ENCODE measurements at places on chromosomes 7 and 10.
A peak's percentile ranks its signal among the peaks of the same experiment; 100 is the strongest.

GRCh38 chr10:109696981-109697775, 226.1 kb downstream of the XPNPEP1 start:
- DNase-seq, result no peak

- no peak for DNase-seq
These were observed 116.4 kb upstream of the SEM1 start for GRCh38 chr7:96826089-96826488.

- peak; percentile 1 for DNase-seq
These were observed 34.9 kb upstream of the STEAP1 start for GRCh38 chr7:90119178-90119971.

DNA sequence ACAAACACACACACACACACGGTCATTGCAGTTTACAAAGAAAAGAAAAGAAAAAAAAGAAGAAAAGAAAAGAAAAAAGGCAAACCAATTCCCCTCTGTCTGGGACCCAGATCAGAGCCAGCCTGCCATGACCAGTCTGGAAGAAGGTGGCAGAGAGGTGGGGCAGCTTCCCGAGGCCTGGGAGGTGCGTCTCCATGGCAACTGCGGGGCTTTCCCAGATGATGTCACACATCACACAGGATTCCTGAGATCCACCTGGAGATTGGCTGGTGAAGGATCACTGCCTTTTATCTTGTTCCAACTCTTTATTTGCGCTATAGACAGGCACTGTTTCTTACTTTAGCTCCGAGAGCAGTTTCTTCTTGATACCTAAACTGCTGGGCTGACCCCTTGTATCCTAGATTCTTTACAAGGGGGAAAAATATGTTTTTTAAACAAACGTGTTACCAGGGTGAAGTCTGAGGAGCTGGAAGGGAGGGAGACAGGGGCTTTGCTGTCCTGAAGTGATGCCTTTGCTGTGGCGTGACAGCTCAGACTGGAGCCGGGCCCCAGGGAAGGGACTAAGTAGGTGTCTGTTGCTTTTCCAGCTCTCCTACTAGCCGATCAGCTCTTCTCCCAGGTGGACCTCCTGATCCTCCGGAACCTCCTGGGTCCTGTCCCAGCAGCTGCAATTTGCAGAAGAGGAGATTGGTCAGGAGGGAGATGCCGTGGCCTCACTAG, 298.5 kb downstream of the KLF6 start:
- DNase-seq, result no peak

GRCh38 chr7:50216626-50217025, 87.9 kb upstream of the IKZF1 start:
- no peak for DNase-seq

GRCh38 chr7:94284104-94284503, 110.6 kb upstream of the COL1A2 start:
- no peak for DNase-seq

GRCh38 chr10:71161425-71161824, 50.9 kb upstream of the UNC5B start:
- DNase-seq, result no peak

- no peak for DNase-seq
These were observed 34.7 kb downstream of the GSDME start for GRCh38 chr7:24722386-24723177.

Measured in CD4-positive, alpha-beta T cell treated with Interleukin-6 at 100 ng/mL for 8 hours (primary cell).